ENCODE measurements at places on chromosomes 6 and 20.
A peak's percentile ranks its signal among the peaks of the same experiment; 100 is the strongest.

- DNase-seq, result no peak
Observed at GRCh38 chr6:106155219-106155830, 69.2 kb downstream of the PRDM1 start.

DNA sequence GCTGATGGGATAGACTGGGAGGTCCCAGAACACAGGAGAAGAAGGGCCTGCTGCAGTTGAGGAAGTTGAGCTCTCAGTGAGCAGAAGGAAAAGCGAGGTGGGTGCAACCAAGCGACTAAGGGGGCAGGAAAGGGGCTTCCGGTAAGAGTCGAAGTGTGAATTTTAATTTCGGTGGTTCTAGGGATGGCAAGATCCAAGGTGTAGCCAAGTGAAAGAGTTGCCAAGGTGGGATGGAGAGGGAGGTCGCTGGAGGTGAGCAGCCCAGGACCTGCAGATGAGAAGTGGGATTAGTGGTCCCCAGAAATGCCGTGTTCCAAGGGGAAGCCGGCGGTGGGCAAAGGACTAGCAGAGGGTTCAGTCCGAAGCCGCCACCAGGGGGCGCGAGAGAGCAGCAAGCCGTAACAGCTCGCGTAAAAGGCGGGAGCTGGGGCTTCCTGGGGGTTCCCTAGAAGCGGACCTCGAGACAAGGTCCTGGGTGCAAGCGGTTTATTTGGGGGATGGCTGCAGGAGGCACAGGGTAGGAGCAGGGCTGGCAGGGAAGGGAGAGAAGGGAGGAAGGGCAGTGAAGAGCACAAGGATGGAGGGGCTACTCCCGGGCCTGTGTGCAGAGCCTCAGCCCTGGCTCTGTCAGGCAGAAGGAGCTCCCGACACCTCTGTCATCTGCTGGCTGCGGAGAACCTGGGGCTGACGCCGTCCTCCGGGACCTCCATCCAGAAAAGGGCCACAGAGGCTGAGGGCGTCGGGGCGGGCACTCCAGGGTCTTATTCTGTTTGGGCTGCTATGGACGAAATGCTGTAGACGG lies 103.6 kb downstream of the PAX1 start:
- no peak for DNase-seq

GRCh38 chr20:50392138-50392866 lies 117.9 kb upstream of the PTPN1 start:
- DNase-seq, result no peak

DNA sequence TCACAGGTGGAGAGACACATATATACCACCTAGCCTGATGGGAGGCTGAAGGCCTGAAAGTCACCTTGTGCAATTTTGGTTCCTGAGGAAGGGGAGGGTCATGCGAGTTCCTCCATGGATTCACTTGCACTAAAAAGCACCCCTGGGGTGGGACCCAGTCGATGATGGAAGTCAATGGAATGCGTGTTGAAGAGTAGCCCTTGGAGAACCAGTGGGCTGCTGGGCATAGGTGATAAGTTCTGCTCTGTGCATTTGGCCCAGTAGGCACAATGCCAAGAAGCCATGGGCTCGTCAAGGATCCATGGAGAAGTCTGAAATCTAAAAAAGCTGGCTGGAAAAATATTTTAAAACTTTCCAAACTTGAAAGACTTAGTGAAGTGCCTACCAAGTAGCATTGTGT lies 18.9 kb upstream of the SCRT2 start:
- no peak for DNase-seq

GRCh38 chr6:4647414-4648365 lies 128.5 kb upstream of the CDYL start:
- peak; percentile 71 for DNase-seq

- DNase-seq, result peak; percentile 76
Observed at GRCh38 chr6:28944412-28944865, 20.7 kb upstream of the TRIM27 start.

GRCh38 chr20:35510951-35511735 lies 18.3 kb downstream of the C20orf173 start:
- DNase-seq, result peak; percentile 69

- DNase-seq, result no peak
Observed at GRCh38 chr6:37535759-37536490, 36.2 kb upstream of the CCDC167 start.

DNA sequence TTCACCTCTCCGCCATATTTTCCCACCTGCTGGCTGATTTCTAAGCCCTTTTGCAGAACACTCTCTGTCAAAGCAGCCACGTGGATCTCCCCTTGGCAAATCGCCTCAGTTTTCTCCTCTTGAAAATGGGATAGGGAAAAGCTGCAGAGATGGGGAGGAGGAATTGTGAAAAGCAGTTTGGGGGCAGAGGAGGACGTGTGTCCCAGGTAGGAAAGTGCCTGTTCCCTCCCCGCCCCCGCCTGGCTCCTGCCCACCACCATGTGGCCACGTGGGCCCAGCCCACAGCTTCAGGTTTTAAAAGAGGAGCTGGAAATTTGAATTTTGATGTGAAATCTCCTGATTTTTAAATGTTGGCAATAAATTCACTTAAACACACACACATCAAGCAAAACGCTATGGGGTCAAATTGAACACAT lies 3.6 kb upstream of the CEBPB start:
- DNase-seq, result no peak

GRCh38 chr6:69105288-69105687 lies 470.2 kb downstream of the ADGRB3 start:
- DNase-seq, result no peak
